ENCODE measurements at places on chromosomes 5 and 9.

- no peak for DNase-seq
Measured at GRCh38 chr5:136053336-136054141, 24.8 kb downstream of the TGFBI start.

DNA sequence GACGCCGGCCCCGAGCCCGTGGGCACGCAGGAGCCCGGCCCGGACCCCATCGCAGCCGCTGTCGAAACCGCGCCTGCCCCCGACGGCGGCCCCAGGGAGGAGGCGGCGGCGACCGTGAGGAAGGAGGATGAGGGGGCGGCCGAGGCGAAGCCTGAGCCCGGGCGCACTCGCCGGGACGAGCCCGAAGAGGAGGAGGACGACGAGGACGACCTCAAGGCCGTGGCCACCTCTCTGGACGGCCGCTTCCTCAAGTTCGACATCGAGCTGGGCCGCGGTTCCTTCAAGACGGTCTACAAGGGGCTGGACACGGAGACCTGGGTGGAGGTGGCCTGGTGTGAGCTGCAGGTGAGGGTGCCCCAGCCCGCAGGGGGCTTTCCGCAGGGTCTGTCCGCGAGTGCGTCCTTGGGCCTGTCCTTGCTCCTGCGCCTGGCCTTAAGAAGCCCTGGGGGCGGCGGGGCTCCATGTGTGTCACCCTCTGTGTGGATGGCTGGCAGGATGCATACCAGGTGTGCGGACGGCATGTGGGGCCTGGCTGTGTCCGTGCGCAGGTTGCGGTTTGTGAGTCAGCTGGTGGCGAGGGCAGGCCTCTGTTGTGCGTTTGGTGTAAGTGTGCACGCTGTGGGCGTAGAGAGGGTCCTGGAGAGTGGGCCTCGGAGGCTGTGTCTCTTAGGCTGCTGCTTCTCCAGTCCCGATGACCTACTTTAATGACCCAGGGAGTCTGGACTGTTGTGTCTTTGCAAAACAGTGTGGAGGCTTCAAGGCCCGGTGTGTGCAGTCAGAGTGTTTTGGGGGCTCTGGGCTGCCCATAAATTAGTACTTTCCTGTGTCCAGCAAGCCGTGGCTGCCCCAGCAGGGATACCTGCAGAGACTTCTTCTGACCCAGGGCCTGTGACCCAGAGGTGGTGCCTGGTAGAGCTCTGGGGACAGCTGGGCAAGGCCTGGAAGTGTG, 1.6 kb downstream of the WNK2 start:
- DNase-seq: no peak

DNA sequence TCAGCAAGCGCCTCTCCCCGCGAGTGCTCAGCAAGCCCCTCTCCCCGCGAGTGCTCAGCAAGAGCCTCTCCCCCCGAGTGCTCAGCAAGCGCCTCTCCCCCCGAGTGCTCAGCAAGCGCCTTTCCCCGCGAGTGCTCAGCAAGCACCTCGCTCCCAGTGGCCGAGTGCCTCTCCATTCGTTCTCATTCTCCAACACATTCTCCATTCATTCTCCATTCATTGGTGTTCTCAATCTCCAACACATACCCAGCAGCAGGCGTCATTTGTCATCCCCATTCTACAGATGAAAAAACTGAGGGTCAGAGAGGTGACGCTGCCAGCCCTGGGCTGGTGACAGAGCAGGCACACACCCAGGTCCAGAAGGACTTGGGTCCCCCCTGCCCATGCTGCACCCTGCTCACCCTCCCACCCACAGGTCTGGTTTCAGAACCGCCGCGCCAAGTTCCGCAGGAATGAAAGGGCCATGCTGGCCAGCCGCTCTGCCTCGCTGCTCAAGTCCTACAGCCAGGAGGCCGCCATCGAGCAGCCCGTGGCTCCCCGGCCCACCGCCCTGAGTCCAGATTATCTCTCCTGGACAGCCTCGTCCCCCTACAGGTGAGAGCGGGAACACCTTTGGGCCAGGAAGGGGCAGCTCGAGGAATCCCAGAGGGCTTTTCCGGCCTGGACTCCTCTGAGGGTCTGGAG, 32.5 kb downstream of the PTGES start:
- DNase-seq: no peak

- no peak for DNase-seq
Measured at GRCh38 chr5:53560028-53560427, 411 bp upstream of the NDUFS4 start.

DNA sequence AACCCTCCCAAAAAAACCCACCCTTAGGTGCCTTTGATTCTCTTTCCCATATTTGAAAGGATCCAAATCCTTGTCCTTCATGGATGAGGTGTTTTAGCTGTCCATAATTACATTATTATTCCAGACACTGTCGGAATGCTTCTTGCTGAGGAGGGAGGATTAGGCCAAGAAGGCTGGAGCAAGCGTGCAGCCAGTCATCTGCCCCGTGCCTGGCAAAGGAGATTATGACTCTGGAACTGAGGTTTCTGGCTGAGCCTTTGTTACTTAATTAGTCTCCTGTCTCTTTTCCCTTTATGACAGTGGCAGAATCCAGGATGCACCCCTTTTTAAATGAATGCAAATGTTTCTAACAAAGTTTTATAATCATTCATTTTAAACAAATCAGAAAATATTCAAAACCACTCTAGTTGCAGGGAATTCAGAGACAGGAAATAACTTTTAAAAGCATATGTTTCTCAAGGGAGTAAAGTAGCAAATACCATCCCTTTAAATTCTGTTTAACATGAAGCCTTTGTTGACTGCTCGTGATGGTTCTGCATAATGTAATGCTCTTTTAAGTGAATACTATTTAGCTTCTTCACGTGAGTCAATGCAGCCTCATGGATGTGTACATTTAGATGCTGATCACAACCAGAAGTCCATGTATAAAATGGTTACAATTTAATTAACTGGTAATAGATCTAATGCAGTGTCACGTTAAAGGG, 69.8 kb downstream of the GALNT10 start:
- DNase-seq: no peak

- no peak for DNase-seq
Measured at GRCh38 chr9:71630377-71630995, 137.8 kb downstream of the CEMIP2 start.

- DNase-seq: no peak
Measured at GRCh38 chr5:125274938-125275724, 528.7 kb upstream of the ZNF608 start.

- DNase-seq: no peak
Measured at GRCh38 chr5:82636591-82636990, 358.4 kb upstream of the RPS23 start.
